Activated naive CD4-positive, alpha-beta T cell treated with anti-CD3 and anti-CD28 coated beads, Interleukin-2, amount 50 U/mL, for 16 hours (primary cell): ENCODE measurements at places on chromosomes 11 and 22.

DNA sequence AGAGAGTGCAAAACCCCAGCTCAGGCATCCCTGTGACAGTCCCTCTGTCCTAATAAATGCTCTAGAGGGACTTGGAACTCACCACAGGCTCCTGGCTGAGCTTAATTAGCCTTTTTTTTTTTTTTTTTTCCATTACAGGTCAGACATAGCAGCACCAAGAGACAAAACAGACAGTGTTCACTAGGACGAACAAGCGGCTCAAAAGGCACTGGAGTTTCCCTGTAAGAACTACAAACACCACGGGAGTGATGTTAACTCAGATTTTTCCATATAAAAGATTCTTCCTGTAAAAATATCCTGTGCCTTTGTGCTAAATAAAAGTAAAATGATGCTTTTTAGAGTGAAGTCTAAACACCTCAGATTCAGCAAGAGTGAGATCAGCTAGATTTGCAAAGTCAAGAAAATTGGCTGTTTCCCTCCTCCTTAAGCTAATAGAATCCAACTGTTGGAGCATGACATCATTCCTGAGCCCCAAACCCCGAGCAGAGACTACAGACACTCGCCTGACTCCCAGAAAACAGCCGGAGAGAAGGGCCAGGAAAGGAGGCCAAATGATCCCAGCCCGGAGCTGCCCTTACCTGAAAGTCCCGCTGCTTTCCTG lies 101.0 kb upstream of the AKIP1 start:
- DNase-seq: no peak

DNA sequence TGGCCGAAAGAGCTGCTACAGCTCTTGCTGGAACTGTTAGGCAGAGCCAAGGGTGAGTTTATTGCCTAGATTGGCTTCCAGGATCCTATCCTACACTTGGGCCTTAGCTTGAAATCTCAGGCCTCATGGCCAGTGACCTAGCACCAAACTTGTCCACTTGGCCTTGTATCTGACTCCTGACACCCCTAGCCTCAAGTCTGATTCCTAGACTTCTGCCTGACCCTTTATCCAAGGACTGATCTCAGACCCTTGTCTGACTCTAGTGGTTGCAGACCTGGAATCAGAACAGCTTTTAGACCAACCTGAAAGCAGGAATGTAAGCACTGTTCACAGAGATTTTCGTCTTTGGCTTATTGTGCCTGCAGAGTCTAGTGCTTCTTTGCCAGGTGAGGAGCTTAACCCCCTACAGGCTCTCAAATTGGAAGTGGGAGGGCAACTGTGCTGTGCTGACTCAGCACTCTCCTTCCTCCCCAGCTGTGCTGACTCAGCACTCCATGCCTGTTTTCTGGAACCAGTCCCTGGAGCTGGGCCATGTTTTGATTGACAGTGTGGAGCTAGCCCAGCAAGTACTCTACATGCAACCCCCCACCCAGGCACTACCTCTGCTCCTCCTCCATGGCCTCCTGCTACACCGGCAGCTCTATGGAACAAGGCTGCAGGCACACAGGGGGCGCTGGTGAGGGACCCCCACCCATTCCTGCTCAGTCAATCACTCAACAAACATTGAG lies 35.1 kb downstream of the RRP8 start:
- no peak for DNase-seq

- DNase-seq: no peak
Observed at GRCh38 chr22:32281072-32281471, 25.9 kb upstream of the SLC5A4 start.

GRCh38 chr22:40638261-40638660 lies 1.7 kb upstream of the MRTFA start:
- no peak for DNase-seq

GRCh38 chr11:111230122-111230465 lies 15.4 kb upstream of the POU2AF2 start:
- DNase-seq: no peak

DNA sequence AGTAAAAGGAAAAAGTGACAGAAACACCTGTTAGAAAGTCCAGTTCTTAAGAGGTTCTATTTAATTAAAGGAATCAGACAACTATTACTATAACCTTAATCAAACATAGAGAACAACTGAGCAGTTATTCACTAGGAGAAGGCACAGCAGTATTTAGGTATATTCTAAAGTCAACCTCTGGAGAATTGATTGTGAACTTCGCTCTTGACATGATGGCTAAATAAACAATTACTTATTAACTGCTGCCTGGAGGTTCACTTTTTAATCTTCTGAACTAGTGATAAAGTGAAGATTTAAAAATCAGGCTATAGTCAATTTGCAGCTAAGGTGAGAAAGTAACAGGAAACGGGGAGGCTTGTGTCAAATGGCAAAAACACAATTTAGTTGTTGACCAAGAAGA lies 557.3 kb downstream of the FAM181B start:
- DNase-seq: no peak

DNA sequence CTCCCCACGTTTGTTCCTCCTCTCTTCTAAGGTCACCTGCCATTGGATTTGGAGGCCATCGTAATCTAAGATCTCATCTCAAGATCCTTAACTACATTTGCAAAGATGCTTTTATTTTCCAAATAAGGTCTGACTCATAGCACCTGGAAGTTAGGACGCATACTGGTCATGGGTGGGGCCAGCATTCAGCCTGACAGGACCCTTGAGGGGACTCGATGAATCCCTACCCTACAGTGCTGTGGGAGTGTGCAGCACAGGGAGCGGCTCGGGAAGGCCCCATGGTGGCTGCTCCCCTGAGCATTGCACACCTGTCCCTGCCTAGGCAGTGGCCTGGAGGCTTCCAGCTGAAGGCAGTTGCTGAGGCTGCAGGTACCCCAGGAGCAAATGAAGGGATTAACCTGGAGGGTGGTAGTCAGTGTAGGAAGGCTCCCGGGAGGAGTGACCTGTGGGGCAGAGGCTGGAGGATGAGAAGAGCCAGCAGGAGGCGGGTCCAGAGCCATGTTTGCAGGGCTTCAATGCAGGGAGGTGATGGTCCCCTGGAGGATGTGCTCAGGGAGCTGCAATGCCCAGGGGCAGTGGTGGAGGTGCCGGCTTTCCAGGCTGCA lies 362.2 kb downstream of the CTTN start:
- no peak for DNase-seq

DNA sequence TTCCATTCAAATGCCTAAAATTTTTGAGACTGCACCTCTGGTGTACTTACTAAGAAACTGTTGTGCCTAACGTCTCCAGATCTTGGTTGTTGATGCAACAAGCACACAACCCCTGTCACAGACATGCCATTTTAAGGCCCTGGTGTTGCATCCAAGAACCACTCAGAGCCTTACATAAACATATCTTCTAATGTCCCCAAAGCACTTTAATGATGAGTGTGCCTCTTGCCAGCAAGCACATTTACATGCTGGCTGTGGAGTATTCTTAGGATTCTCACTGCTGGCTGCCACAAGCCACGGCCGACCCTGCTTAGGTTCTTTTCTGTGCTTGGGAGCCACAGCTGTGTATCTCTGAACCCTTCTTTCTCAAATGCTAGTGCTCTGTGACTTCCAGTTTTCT lies 201.4 kb downstream of the ADAMTS15 start:
- no peak for DNase-seq

GRCh38 chr11:58613228-58613627 lies 9.2 kb upstream of the CNTF start:
- DNase-seq: no peak

DNA sequence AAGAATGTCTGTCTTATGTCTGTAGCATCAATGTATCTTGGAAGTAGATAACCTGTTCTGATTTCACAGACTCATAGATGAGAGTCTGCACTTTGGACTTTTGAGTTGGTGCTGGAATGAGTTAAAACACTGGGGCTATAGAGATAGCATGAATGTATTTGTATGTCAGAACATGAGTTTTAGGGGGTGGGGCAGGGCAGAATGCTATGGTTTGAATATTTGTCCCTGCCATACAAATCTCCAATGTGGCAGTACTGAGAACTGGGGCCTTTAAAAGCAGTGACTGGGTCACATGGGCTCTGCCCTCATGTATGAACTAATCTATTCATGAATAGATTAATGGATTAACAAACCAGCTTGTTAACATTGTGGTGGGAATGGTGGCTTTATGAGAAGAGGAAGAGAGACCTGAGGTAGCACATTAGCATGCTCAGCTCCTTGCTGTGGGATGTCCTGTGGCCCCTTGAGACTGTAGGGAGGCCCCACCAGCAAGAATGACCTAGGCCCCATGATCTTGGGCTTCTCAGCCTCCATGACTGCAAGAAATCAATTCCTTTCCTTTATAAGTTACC lies 15.5 kb upstream of the OR52K1 start:
- DNase-seq: no peak

DNA sequence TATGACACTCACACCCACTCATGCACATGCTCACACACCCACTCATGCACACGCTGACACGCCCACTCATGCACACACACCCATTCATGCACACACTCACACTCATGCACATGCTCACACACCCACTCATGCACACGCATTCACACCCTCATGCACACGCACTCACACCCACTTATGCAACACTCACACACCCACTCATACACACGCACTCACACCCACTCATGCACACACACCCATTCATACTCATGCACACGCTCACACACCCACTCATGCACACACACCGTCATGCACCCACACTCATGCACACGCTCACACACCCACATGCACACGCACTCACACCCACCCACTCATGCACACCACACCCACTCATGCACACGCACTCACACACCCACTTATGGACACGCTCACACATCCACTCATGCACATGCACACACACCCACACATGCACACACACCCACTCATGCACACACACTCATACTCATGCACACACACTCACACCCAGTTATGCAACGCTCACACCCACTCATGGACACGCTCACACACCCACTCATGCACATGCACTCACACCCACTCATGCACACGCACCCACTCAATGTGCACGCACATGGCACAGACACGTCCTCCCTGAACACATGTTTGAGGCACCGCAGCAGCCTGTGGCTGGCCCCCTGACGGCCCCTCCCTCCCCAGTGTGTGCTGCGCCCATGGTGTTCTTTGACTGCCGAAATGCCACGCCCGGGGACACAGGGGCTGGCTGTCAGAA lies 17.9 kb downstream of the MUC5AC start:
- DNase-seq: no peak

- no peak for DNase-seq
Observed at GRCh38 chr11:134399996-134400395, 12.0 kb downstream of the B3GAT1 start.
